Daoy (cell line): ENCODE measurements at places on chromosomes 13 and 19.

- DNase-seq, result no peak
Measured at GRCh38 chr13:109329175-109329574, 457.2 kb downstream of the IRS2 start.

DNA sequence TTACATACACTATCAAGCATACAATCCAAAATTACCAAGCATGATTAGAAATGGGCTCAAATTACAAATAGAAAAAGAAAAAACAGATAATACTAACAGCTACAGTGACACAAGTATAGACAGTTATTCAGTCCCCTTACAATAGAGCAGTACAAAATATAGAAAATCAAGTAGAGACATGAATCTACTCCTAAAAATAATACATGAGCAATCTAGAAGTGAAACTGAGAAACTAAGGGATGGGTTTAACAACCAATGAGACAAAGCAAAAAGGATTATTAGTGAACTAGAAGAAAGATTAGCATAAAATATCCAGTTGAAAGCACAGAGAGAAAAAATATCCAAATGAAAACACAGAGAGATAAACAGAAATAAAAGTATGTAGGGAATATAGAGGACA, 426.7 kb downstream of the TBC1D4 start:
- no peak for DNase-seq

- DNase-seq, result peak; percentile 41
Measured at GRCh38 chr19:45515081-45515624, 7.9 kb downstream of the VASP start.

- no peak for DNase-seq
Measured at GRCh38 chr13:48220592-48220980, 12.4 kb upstream of the ITM2B start.

DNA sequence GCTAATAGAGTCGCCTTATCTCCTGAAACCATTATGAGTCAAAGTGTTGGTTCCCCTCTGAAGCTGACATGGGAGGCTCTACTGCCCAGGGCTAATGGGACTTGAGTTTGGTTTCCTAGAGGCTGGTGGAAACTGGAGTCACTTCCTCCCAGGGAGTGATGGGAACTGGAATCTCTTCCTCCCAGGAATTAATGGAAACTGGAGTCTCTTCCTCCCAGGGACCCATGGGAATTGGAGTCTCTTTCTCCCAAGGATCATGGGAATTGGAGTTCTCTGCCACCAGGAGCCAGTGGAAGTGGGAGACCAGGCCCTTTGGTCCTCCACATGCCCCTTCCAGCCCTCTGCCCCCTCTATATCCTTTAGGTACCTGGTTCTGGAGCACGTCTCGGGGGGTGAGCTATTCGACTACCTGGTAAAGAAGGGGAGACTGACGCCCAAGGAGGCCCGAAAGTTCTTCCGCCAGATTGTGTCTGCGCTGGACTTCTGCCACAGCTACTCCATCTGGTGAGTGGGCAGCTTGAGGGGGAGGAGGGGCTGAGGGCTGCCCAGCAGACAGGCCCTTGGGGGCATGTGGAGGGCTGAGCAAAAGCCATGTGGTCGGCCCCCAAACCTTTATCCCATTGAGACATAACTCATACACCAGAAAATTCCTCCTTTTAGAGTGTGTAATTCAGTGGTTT, 5.5 kb downstream of the BRSK1 start:
- no peak for DNase-seq

- no peak for DNase-seq
Measured at GRCh38 chr13:21020176-21020575, 41.2 kb downstream of the LATS2 start.

DNA sequence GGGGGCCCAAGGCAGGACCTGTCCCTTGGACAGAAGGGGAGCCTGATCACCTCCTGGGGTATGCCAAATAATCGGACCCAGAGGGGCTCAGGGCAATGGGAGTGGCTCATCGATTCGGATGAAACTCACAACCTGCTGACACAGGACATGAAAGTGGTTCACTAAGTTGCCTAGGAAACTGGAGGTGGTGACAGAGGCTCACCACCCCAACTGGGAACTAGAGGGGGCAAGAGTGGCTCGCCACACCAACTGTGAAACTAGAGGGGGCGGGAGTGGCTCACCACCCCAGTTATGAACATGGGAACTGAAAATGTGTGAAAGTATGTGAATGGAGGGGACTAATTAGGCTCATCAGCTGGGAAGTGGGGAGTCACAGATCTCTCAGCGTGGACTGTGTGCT, 46.3 kb upstream of the ZNF737 start:
- no peak for DNase-seq

DNA sequence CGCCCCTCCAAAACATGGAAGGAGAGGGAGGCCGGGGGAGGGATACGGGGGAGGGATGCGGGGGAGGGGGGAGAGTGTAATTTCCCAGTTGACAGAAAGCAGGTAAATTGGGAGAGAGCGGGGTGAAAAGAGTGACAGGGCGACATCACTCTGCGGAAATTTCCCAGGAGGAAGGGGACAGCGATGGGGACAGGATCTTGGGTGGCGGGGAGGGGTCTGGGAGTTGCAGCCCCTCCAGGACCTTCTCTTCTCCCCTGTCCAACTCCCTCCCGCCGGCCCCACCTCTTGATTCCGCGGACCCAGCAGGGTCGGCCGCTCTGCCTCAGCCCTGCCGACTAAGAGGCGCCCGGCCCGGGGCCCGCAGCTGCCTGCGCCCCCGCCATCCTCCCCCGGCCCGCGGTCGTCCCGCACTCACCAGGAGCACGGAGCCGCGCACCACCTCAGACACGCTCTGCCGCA, 108.0 kb upstream of the DOCK9 start:
- no peak for DNase-seq

GRCh38 chr19:8457209-8457608, 12.4 kb downstream of the HNRNPM start:
- DNase-seq, result no peak

DNA sequence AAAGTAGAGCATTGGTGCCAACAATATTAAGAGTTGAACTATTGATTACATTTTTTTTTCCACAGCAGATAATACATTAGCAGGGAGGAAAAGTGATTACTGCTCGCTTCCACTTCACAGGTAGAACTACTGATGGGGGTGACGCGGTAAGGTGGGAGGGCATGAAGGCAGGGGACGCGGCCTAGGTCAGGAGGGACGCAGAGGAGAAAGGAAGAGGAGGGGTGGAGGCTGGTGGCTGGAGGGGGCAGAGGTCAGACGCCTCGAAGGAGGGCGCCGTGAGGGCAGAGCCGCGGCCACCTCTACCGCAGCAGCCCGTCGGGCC, 287 bp upstream of the B3GLCT start:
- no peak for DNase-seq

DNA sequence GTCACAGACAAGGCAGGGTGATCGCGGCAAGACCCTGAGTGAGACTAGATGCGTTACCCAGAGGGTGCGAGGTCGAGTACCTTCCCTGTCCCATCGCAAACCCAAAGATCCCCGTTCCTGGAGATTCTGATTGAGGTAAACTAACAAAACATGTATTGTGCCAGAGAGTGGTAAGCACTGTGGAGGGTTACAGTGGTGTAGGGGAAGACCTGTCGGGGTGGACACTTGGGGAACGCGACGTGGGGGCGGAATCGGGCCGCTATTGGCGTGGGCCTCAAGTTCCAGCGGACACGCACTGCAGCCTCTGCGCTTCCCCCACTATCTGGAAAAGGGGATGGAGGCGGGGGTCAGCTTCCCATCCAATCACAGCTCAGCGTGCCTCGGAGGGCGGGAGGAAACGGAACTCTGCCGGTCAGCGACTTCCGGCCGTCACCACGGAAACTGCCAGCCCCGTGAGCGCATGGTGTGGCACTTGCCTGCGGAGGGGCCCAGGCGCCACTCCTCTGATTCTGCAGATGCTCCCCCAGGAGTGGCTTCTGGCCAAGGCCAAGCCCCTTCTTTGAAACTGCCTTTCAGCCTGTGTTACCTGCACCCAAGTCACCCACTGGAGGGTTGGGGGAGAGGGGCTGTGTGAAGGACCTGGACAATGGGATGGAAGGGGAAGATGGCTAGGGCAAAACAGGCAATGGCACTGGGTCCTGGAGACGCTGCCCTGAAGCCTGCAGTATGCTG, 1.0 kb upstream of the UBE2M start:
- DNase-seq, result peak; percentile 97

DNA sequence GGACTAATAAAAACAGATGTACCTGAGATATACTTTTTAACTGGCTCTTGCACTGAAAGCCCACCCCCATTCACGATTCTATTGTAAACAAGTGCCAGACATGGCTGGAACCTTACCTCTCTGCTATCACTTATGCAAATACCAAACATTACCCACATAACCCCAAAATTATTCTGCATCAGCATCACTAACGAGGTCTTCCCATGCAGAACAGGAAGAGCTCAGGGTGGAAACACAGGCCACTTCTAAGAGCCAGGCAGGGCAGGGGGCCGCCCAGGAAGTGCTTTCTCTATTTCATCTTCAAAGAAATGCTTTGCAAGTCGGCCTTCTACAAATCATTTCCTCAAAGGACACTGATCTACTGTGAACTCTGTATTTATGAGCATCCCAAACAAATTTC, 7.3 kb downstream of the IRS2 start:
- DNase-seq, result no peak

- peak; percentile 75 for DNase-seq
Measured at GRCh38 chr13:45206340-45206739, 5.5 kb upstream of the KCTD4 start.
